ENCODE measurements at places on chromosomes 2 and 18.

- no peak for DNase-seq
Measured at GRCh38 chr18:68676913-68677312, 38.0 kb downstream of the TMX3 start.

DNA sequence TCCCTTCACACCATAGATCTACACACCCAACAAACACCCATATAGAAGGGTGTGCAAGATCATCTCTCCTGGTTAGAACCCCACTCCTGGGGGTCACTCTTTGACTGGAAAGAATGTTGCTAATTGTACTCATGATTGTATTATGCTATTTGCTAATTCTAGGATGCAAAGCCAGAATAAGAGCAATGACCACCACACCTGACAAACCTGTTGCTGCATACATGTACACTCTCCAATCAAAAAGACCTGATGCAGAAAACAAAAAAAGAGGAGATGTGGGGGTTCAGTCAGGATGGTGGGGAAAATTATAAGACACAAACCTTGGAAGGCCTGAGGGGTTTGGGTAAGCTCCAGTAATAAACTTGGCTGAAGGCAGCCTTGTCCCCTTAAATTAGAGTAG is 36.9 kb upstream of the PDK1 start:
- DNase-seq, result no peak

GRCh38 chr2:118761771-118762170 is 85.7 kb downstream of the EN1 start:
- DNase-seq, result no peak

GRCh38 chr2:72143441-72144273 is 4.0 kb downstream of the CYP26B1 start:
- no peak for DNase-seq

- no peak for DNase-seq
Measured at GRCh38 chr2:153455861-153456260, 22.7 kb downstream of the RPRM start.

DNA sequence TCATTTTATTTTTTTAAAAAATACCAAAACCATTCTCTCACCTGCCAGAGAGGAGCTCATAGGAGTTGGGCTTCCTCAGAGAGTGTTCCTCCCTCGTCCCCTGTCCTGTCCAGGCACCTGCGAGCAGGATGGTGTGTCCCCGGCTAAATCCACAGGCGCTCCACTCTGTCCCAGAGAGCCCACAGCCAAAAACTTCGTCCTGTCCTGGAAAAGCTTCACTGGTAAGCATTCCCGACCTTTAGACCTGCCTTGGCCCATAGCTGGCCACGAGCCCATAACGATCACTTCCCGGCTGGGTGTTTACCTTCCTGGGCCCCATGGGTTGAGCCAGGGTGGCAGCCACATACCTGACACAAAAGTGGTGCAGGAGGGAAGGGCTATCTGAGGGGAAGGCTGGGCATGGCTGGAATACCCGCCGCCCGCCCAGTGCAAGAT is at the start of gene NGEF:
TSS of gene NGEF (minus strand) at position 230 of the 435 bp plus-strand sequence. CDS start 38,366 bp downstream, outside the sequence.
- DNase-seq, result no peak

DNA sequence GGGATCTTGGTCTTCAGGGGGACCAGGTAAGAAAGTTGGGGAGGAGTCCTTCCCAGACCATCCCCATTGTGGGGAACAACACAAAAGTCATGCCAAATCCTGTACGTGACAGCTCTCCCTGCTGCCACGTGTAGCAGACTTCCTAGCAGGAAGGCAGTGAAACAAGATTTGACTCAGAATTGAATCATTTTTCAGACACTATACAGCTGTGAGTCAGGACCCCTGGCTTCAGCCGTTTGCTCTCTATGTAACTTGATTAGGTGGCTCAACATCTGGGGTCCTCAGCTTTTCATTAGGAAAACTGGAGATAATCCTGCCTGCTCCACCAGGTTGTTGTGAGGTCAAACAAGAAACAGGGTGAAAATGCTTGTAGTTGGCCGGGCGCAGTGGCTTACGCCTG is 32.9 kb upstream of the PDCL3 start:
- no peak for DNase-seq

GRCh38 chr2:197079414-197079813 is 152.9 kb upstream of the PGAP1 start:
- DNase-seq, result no peak

DNA sequence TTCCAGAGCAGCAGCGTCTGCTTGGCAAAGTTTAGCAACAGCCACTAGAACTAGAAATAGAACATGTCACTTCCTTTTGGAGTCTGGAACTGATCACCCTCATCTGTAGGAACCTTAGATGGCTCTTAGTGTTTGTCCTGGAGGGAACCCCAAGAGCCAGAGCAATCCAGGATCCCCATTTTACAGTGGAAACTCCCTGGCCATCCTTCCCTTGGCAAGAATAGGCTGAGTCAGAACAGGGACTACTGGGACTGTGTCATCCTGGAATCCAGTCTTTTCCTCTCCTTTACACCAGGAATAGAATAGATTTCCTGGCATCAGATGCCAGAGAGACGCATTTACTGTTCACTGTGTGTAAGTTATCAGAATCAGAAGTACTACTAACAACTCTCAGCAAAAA is 33.2 kb upstream of the GRHL1 start:
- no peak for DNase-seq

DNA sequence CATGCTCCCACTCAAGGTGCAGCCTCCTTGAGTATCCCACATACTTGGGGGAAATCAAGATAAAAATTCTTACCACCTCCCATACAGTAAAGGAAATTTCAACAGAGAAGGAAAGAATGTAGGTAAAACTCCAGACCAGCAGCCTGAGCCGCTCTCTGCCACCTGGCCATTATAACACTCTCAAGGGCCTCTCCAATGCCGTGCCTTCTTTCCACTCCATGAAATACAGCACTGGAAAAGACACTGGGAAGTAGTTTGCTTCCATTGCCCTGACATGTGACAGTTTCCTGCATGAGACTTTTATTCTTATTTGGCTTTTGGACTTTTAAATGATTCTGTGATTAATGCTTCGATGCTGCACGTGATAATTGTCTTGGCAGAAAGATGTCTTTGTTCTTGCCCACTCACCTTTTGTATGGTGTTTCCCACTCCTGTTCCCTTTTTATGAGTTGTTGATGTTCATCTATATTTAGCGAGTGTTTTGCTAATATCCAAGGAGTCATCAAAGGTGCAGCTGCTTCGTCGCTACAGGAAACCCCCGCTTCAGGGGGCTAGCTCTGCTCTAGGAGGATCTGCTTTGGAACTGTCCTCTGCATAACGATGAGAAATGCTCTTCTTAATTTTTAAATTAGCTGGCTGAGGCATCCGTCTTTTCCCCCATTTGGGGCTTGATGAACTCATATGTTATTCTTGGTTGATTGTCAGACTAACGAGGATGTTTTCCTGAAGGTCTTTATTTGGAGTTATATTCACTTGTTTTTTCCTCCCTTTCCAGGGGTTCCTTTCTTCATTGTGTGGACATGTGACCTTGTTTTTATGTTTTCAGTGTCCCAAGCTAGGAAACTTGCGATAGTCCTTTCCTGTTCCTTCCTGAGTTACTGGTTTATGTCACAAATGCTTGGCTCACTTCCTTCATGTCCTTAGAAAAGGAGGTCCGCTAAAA is 179.4 kb downstream of the TXNL1 start:
- no peak for DNase-seq

DNA sequence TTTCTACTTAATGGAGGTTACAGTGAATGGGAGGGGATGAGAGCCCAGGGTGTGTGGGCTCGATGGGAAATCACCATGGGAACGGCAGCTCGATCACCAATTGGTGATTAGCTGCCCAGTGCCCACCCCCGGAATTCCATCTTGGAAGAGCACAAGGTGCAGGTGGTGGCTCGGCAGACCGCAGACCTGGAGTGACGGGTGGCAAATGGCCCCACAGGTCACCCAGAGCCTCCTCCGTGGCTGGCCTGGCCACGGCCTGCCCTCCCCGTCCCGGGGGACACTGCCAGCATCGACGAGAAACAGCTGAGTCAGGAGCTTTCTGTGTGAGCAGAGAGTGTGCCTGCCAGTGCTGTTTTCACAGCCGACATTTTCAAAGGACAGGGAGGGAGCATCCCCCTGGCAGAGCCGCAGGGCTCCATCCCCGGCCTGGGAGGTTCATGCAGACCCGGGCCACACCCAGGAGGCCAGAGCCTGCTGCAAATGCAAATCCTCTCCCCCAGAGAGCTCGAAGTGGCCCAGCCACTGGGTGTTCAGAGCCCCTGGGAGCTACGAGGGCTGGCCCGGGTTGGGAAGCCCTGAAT is 176.4 kb upstream of the MYT1L start:
- DNase-seq, result no peak

DNA sequence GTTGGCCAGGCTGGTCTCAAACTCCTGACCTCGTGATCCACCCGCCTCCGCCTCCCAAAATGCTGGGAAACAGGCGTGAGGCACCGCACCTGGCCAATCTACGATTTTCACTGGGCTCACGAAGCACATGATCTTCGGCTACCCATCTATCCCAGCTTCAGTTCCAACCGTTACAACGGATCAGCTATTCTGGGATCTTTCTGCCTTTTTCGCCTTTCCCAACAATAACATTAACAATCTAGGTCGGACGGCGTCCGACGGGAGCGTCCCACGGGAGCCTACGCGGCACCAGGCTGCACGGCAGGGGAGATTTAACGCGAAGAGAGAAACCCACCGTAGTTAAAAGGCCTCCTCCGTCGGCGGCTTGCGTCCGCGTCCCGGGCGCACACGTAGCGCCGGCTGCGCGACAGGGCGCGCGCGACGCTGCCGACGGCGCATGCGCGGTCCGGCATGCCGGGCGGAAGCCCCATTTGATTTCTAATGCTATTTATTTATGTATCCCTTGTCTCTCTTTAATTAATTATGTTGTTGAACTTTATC is at the start of gene MSL3B:
TSS of gene MSL3B (minus strand) at position 394 of the 540 bp plus-strand sequence.
- no peak for DNase-seq

DNA sequence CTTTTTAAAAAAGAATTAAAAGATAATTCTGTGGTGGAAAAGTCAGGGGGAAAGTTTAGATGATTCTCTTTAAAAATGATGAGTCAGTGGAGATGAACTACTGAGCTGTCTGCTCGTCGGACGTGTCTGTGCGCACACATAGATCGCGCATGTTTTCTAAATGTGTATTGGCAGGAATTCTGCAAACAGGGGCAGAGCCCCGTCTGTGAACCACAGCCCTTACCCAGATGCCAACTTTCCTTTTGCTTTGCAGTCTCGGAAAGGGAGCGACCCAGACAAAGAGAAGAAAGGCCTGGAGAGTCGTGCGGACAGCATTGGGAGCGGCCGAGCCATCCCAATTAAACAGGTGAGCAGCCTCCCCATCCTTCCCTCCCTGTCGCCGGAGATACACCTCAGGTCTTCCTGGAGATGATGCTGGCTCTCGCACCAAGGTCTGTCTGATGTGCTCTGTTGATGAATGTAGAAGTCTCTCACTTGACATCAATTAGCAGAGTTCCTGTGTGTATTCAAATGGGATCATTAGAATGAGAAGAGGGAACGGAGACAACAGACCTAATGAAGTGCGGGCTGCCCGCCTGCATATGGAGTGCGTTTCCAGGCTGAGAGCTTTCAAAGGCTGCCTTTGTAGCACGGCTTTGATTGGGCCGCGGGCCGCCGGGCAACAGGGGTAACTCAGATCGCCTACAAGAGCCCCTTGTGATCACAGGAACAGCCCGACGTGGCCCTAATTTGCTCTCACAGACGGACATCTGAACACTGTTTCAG is 313.3 kb downstream of the AGAP1 start:
- DNase-seq, result no peak

DNA sequence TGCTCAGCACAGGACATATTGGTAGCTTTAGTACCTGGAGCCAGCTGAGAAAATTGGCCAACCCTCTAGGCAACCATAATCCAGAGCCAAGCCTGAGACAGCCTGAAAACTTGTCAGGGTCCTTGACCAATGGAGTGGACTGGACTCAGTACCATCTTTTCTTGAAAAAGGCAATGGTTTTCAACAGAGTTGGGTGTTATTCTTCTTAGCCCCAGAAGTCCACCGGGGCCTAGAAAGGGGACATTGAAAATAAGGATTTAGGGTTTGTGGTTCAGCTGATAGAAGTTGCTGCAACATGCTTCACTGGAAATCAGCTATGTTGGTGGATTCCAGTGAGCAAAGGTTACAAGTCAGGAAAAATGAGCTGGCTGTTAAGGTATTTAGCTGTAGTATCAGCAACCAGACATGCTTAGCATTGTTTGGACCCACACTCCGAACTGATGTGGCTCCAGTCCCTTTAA is 22.1 kb upstream of the CNOT11 start:
- DNase-seq, result no peak

DNA sequence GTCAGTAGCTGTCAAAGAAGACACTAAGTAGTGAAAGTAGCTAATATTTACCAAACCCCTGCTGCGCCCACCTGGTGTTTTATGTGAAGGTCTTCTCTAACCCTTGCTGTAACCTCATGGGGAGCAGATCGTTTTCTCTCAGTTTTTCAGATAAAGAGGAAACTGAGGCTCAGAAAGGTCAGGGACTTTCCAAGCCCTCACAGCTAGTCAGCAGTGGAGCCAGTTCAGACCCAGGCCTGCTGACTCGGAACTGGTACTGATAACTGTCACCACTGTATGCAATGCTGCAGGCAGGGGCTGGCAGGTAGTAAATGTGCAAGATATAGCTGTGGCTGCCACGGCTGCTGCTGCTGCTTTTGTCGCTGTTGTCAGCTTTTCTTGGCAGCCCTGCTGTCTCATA is 69.1 kb downstream of the LRRFIP1 start:
- DNase-seq, result no peak

- no peak for DNase-seq
Measured at GRCh38 chr2:9548506-9548905, 7.1 kb downstream of the ADAM17 start.

DNA sequence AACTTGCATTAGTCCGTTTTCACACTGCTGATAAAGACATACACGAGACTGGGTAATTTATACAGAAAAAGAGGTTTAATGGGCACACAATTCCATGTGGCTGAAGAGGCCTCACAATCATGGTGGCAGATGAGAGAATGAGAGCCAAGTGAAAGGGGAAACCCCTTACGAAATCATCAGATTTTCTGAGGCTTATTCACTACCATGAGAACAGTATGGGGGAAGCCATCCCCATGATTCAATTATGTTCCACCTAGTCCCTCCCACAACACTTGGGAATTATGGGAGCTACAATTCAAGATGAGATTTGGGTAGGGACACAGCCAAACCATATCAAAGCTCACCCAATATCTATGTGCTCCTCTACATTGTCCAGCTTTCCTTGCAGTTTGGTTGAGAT is 16.0 kb upstream of the SERPINE2 start:
- DNase-seq, result no peak

GRCh38 chr2:28094739-28095138 is 204.2 kb downstream of the BABAM2 start:
- no peak for DNase-seq

GRCh38 chr2:5990086-5990485 is 297.9 kb downstream of the SOX11 start:
- no peak for DNase-seq
